ENCODE measurements at places on chromosomes 16 and 17.

DNA sequence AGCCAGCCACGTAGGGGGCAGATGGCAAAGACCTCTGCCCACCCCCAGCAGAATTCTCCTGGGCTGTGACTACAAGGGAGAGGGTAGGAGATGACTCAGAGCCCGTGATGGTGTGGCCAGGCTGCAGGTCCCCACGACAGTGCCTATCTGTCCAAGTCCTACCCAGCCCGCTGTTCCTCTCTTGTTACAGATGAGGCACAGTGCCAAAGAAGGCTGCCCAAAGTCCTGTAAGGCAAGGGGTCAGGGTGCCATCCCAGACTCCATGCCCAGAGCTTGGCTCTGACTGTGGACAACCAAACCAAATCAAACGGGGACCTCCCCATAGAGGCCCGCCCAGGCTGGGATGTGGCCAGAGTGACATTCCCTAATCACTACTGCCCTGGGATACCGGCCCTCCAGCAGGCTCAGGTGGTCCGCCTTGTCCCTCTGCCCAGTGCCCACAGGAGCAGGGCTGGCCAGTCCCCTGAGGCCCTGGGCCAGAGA is 12.6 kb upstream of the BCAR1 start:
- no peak for DNase-seq

- no peak for DNase-seq
Observed at GRCh38 chr16:23424292-23424958, 28.6 kb downstream of the COG7 start.

DNA sequence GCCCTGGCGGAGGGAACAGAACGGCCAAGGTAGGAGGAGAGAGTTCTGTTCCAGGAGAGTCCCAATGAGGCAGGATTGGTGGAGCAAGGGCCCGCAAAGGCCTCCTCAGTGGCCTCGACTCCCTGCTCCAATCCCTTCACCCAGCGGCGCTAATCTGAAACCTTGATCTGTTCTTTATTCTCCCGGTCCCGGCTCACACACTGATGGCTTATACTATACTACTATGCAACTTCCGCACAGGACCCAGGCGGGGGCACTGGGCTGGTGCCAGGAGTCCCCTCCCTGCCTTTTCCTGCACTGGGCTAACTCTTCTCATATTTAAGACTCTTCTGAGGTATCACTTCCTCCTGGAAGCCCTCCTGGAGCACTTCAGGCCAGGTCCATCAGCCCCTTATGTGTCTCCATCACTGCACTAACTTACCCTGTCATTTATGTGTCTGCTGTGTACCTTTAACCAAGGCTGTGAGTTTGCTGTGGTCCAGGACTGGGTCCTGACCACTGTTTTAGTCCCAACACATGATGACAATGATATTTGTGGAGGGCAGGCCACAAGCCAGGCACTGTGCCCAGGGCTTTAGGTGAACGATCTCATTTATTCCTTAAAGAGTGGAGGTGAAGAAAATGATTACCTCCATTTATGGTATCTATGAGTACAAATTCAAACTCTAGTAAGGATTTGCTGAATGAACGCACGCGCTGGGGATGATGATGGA is 6.8 kb downstream of the CCDC102A start:
- DNase-seq, result no peak

- DNase-seq, result no peak
Observed at GRCh38 chr17:79075446-79075750, 774 bp downstream of the ENGASE start.

DNA sequence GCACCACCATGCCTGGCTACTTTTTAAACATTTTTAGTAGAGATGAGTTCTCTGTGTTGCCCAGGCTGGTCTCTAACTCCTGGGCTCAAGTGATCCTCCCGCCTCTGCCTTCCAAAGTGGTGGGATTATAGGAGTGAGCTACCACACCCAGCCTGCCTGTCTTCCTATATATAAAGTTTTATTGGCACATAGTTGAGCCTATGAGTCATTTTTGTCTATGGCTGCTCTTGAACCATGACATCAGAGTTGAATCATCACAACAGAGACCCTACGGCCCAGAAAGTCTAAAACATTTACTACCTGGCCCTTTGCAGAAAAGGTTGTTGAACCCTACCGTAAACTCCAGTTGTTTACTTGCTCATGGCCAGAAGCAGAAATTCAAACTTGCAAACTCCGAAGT is 7.9 kb downstream of the SEPTIN12 start:
- DNase-seq, result no peak

DNA sequence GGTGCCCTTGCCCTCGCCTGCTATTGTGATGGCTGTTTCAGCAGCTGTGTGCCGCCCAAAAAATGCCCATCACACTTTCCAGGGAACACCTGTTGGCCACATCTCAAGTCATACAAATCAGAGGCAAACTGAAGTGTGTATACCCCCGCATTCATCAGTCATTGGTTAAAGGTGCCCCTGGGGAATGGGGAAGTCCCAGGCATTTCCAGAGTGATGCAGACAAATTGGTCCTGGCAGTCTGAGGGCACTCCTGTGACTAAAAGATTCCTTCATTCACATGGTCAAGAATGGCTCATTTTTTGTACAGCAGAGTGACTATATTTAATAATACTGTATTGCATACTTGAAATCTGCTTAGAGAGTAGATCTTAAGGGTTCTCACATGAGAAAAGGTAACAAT is 102.9 kb upstream of the TMEM97 start:
- DNase-seq, result no peak

GRCh38 chr16:88839745-88840599 is 16.8 kb downstream of the GALNS start:
- DNase-seq, result no peak

DNA sequence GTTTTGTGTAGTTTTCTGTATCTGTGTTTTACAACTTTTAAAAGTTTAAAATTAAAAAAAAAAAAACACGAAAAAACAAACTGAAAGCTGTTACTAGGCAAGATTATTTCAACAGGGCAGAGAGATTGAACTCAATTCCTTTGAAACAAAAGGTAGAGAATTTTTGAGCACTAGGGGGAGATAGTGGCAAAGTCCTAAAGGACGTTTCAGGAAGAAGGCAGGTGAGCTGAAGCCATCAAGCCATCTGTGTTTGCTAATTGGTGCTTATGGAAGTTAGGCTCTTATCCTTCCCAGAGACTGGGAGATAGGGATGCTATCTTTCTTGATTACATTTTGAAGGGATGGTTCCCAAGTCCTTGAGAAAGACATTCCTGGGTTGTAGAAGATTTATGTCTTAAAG is 70.6 kb upstream of the CLEC3A start:
- DNase-seq, result no peak

DNA sequence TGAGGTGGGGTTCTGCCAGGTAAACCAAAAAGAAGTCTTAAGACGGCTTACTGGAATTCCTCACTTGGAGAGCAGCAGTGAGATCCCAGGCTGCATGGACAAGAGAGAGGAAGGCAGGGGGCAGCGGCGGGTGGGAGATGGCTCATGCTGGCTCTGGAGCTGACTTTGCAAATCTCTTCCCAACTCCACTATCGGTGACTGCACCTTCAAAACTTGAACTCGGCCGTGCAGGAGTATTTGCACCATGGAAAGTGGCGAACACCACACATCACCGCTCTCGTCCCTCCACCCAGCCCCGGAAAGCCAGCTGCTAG is 16.7 kb downstream of the CA5A start:
- no peak for DNase-seq

DNA sequence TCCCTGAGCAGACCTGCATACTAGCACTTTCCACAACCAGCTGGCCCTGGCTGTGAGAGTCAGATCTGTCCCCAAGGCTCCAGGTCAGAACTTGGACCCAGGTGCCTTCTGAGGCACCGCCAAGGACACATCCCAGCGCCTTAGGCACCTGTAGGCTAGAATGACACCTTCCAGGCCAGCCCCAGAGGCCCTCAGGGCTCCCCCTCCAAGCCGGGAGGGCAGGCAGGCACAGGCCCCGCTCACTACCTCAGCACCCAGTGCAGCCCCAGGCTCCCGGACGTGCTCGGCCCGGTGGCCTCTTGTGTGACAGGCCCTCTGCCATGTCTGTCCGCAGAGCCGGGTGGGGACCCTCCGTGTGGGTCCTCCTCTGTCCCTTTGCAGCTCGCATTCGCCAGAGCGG is 56.3 kb upstream of the CMIP start:
- DNase-seq, result no peak

- no peak for DNase-seq
Observed at GRCh38 chr17:51435171-51435552, 174.8 kb downstream of the UTP18 start.

DNA sequence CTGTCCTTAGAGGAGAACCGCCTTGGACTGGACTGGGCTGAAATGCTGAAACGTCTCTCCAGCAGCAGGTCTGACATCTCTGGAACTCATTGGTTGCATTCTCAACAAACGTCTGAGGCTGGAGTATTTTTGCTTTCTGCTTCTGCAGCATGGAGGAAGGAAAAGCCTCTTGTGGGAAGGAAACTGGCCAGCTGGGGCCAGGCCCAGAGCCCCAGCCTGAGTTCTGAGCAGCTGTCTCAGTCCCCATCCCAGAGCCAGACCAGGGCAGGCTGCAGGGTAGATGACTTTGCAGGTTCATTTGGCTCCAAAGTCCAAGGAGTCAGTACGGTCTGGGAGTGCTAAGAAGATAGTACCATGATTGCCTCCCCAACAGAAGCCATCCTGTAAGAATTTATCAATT is 18.3 kb downstream of the TEKT3 start:
- DNase-seq, result no peak

GRCh38 chr16:3587547-3588110 is 10.4 kb upstream of the NLRC3 start:
- no peak for DNase-seq

DNA sequence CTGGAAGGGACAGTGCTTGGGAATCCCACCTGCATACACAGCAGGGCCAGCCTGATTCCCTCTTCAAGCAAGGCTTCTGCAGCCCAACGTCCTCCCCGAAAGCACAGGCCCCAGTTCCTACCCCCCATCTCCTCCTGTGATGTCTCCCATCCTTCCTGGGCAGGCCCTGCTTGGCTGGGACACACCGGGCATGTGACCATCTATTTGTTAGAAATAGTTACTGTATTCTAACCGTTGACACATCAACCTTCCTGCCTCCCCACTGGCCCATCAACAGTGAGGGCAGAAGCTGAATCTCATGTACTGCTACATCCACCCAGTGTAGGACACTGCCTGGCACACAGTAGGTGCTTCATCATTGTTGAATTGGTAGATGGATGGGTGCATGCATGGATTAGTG is 10.7 kb downstream of the PRR29 start:
- DNase-seq, result no peak

GRCh38 chr16:73949574-73950320 is 346.9 kb upstream of the PSMD7 start:
- DNase-seq, result no peak

GRCh38 chr17:354651-355556 is 2.3 kb upstream of the RPH3AL start:
- DNase-seq, result no peak

GRCh38 chr16:49505556-49505955 is 132.0 kb downstream of the C16orf78 start:
- DNase-seq, result no peak

- no peak for DNase-seq
Observed at GRCh38 chr16:76837872-76838271, 353.1 kb upstream of the MON1B start.

- no peak for DNase-seq
Observed at GRCh38 chr17:72411124-72411563, 290.3 kb downstream of the SOX9 start.

GRCh38 chr16:60608971-60609370 is 1427.3 kb downstream of the CDH8 start:
- no peak for DNase-seq

- DNase-seq, result no peak
Observed at GRCh38 chr17:79769570-79770506, 8.1 kb upstream of the CBX2 start.

- no peak for DNase-seq
Observed at GRCh38 chr17:56891751-56892150, 22.1 kb downstream of the TRIM25 start.

Measured in activated T-helper 1 cell treated with anti-CD3 and anti-CD28 coated beads, Interleukin-2, amount 50 U/mL, for 16 hours (primary cell).